ENCODE measurements at places on chromosomes 6 and 20.
A peak's percentile ranks its signal among the peaks of the same experiment; 100 is the strongest.

GRCh38 chr20:38402816-38403215 is 32.3 kb downstream of the SNHG17 start:
- DNase-seq, result no peak

DNA sequence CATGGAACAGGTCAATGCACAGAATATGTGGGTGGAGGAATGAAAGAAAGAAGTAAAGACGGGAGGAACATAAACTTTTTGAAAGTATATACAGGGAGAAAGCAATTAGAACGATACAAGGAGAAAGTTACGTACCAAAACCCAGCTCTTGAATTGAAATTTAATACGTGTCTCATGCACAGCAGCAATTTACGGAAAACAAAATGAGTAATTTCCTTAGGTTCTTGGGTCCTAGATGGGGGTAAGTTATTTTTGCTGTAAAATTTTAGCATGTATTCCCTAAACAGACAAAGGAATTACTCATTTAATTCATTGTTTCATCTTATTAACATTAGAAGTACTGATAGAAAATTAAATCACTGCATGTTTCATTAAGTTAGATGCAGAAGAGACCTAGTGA is 75.8 kb downstream of the PDE10A start:
- DNase-seq, result no peak

DNA sequence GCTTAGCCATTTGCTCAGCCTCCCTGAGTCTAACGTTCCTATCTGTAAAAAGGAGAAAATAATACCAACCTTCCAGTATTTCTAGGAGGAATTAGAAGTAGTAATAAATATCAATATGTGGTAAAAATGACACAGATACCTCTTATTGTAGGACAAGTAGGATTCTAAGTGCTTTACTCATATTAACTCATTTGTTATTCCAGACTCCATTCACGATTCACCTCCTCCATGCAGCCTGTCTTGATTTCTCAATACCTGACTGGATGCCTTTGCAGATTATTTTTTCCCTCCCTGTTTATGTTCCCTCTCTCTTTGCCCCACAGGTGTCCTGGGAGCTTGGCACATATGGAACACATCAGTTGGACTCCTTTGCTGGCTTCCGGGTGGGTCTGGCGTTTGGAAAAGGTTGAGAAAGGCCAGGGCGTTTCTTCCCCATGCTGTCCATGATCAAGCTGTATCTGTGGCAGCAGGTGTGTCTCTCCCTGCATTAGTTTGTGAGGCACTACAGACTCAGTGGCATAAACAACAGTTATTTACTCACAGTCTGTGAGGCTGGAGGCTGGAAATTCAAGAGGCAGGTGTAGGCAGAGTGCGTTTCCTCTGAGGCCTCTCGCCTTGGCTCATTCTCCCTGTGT is 10.7 kb upstream of the DUSP22 start:
- DNase-seq, result no peak

DNA sequence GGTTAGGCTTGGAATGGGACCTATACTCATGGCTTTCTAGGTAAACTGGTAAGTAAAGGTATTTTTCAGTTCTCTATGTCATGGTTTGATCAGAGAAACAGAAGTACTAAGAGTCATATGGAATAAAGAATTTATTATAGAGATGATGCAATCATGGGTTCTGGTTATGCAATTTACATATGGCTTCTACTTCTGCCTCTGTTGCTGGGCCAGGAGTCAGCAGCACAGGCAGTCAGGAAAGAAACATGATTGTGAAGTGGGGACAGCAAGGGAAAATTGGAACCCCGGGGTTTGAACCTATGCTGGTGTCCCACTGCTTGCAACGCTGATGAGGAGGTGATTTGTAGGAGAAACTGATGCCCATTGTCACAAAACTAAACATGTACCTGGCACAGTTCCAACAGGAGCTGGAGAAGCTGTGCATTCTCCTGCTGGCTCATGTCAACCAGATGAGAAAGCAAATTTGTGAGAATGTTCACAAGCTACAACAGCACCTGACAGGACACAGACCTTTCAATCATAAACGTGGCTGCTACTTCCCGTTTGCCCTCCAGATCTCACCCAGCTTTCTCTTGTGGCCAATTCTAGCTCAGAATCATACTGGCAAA is 887.1 kb downstream of the TFAP2A start:
- DNase-seq, result no peak

DNA sequence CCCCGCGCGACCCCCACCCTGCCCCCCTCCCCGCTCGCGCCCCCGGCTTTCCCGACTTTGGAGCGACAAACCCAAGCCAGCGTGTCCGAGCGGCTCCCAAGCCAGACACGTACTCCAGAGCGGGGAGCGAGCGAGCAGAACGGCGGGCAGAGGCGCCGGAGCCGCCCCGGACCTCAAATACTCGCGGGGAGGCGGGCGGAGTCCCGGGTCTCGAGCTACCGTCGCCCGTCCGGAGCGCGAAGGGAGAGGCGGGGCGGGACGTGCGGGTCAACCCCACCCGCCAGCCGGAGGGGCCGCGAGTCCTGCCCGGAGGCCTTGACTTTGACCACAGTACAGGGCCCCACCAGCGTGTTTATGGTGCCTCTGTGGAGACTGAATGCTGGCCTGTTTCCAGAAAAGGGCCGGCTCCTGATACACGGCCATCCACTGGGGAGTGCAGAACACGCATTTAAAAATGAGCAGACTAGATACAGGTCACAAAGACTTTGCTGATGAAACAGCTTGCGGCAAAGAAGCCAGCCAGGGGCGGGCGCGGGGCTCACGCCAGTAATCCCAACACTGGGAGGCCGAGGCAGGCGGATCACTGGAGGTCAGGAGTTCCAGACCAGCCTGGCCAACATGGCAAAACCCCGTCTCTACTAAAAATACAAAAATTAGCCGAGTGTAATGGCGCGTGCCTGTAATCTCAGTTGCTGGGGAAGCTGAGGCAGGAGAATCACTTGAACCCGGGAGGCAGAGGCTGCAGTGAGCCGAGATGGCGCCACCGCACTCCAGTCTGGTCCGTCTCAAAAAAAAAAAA is at the start of gene SERPINB6:
Gene SERPINB6, minus strand, starts transcription at position 148 of the 799 bp plus-strand sequence. CDS start 12,235 bp downstream, outside the sequence.
- DNase-seq, result peak; percentile 54

GRCh38 chr6:124355146-124355545 is 551.5 kb downstream of the NKAIN2 start:
- DNase-seq, result no peak

DNA sequence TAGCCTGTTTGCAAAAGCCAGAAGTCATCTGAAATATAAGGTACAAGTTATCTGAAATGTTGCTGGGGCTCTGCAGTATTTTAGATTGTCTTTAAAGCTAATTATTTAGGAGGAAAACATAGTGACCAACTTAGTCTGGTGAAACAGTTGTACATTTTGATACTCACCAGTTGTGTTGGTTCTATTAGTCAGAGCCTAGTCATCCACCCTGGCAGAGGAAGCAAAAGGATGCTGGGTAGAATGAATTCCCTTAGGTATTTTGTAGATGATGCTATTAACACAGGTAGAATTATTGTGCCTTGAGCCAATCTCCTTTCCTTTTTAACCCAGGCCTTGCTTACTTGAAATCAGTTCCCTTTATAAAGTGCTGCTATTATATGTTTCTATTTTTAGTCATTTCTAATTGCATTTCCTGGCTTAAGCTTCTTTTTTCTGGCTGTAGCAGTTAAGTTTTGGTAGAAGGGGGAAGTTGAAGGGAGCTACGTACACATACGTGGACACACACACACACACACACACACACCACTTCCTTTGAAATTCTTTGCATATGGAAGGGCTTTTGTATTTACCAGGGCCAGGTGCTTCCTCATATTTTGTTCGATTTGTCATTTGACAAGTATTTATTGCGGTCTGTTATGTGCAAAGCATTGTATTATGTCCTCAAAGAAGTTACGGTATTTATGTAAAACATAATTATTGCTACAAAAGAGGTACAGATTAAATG is 82.4 kb downstream of the RTN4IP1 start:
- peak; percentile 64 for DNase-seq
